Stimulated activated CD4-positive, alpha-beta T cell treated with anti-CD3 and anti-CD28 coated beads, Interleukin-12 subunit alpha, Interleukin-12 subunit beta, amount 100 ng/mL, for 48 hours (primary cell): ENCODE measurements at places on chromosomes 12 and 14.

DNA sequence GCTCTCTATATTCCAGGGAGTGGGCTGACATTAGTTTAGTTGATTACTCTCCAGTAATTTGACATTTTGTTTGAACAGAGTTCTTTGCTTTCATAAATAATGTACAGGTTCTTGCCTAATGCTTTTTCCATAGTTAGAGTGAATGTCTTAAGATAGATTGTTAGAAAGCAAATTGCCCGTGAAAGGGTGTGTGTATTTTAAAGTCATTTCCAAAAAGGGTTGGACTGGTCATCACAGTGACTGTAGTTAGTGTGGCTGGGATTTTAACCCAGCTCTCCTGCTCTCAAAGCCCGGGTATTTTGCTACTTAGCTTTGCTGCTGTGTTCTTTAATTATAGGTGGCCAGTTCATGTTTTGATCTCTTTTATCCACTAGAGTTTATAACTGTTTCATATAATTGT lies 74.2 kb downstream of the DNAH10 start:
- DNase-seq = no peak

DNA sequence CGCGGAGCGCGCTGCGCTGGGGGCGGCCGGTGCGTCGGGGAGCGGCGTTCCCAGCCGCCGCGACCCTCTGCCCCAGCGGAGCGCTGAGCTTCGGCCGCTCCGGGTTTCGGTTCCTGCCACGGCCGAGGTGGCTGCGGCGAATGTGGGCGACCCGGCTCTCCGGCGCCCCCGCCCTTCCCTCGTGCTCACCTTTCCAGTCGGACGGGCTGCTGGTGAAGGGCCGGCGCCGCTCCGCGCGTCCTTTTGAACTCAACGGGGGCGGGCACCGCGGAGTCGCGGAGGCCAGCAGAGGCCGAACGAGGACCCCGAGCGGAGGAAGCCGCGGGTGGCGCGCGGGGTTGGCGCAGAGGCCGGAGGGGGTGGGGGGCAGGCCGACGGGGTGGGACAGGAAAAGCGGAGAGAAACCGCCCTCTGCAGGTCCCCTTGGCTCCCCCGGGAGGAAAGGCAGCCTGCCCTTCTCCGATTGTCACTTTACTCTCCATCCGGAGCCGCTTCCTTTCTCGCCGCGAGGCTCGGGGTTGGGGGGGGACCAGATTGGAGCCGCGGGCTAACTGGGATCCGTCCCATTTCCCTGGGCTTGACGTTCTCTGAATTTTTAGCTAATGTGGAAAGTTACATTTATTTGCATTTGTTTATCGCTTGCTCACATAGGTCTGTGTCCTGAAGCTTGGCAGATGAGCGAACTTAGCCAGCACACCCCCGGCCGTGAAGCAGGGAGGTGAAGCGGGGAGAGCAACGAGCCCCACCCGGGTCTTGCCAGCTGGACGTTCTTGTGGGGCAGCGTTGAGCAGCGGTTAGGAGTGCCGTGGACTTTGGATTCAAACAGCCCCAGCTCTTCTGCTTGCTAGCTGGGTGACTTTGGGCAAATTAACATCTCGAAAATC lies at the start of gene SMAGP:
Gene SMAGP, minus strand, starts transcription at position 349 of the 884 bp plus-strand sequence. CDS start 1,137 bp downstream, outside the sequence.
- DNase-seq = no peak

DNA sequence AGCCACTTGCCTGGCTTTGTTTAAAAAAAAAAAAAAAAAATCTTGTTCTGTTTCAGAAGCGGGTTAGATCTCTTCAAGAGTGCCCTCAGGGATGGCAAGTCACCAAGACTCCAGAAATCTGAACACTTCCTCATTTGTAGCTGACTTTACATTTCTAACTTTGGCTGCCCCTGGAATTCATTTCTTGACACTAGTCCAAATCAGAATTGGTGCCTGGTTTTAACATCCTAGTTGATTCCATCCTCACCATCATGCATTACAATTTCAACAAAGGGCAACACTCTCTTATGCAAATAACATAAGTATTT lies 295.5 kb downstream of the RMST start:
- no peak for DNase-seq

DNA sequence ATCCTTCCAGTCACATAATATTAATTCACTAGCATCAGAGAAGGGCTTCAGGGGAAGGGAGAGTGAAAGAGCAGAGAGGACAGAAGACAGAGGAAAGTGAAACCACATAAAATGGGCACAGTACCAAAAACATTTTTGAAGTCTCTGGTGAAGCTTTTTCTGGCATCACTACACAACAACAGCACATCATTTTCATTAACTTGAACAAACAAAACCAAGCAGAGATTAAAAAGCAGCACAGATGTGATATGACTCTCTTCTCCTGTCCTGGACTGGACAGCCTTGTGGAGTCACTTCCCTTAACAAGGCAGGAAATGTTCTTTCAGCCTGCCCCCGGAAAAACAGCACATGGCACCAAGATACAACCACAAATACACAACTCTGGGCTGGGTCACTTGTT lies 112.0 kb downstream of the TSPAN8 start:
- no peak for DNase-seq

DNA sequence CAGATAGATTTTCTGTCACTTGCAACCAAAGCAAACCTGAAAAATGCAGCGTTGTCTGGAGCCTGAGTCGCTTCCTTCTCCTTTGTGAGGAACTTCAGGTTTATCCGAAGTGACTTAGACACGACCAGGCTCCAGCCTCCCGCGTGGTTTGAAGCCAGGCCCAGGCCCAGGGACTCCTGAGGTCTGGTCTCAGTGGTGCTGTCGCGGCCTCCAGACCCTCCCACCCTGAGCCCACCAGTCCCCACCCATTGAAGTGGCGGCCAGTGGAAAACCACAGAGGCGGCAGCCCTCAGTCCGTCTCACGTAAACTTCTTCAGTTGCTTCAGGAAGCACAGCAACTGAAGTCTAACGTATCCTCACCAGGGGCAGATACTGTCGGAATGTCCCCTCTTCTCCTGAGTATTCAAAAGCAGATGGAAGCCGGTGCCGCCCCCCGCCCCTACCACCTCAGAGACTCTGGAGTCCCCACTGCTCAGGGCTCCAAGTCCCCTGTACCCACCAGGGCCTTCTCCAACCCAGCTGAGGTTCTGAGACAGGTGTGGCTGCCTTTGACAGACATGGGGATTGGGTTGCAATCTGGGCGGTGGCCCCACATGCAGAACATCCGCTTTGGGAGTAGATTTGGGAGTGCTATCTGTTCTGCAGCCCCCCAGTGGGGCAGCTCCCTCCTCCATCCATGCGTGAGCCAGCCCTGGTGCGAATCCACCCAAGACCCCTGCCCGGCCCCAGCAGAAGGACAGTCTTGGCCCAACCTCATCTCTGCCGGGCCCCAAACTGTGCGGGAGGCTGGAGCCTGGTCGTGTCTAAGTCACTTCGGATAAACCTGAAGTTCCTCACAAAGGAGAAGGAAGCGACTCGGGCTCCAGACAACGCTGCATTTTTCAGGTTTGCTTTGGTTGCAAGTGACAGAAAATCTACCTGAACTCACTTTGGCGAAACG lies 26.6 kb upstream of the GALNT9 start:
- DNase-seq = no peak

DNA sequence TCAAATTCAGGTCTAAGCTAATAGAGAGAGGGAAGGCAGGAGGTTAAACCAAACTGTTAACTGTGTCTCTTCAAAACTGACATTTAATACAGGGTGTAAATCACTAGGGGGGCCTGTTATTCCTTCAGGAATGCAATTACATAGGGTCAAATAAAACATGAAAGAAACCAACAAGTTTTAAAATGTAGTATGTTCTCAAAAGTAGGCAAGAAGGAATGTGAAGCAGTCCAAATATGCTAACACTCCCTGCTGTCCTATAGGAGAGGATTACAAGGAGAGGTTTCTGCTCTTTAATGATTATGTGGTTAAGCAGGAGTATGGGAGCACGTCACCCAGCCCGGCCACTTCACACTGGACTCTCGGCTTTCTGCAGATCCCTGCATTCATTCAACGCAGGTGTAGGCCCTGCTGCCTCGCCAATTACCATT lies 42.5 kb upstream of the BMP4 start:
- no peak for DNase-seq

- DNase-seq = peak; percentile 28
Measured at GRCh38 chr12:88299567-88300101, 157.5 kb downstream of the TMTC3 start.

GRCh38 chr12:24379861-24380521 lies 430.5 kb upstream of the SOX5 start:
- no peak for DNase-seq

- no peak for DNase-seq
Measured at GRCh38 chr12:90322006-90322405, 613.4 kb upstream of the ATP2B1 start.
